NCI-H2081 treated with DMSO at 0.1 percent for 48 hours (cell line): ENCODE measurements at places on chromosomes 11 and 22.

- no peak for DNase-seq
Observed at GRCh38 chr11:44718612-44719390, 8.0 kb upstream of the TSPAN18 start.

DNA sequence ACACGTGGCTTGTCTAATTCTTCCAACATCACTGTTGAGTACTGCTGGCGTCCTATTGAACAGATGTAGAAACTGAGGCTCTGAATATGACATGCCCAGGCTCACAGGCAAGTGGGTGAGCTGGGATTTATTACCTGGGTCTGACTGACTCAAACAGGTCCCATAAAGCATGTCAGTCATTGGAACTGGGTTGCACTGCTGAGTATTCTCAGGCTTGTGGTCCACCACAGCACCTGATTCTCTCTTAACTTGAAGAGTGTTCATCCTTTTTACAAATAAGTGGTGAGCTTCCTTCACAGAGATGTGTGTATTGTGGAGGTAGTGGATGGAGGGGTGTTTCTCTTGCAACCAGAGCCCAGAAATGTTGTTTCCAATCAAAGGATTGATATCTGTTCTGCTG, 44.5 kb downstream of the SC5D start:
- no peak for DNase-seq

- no peak for DNase-seq
Observed at GRCh38 chr11:8793114-8793777, 110.7 kb downstream of the RPL27A start.

DNA sequence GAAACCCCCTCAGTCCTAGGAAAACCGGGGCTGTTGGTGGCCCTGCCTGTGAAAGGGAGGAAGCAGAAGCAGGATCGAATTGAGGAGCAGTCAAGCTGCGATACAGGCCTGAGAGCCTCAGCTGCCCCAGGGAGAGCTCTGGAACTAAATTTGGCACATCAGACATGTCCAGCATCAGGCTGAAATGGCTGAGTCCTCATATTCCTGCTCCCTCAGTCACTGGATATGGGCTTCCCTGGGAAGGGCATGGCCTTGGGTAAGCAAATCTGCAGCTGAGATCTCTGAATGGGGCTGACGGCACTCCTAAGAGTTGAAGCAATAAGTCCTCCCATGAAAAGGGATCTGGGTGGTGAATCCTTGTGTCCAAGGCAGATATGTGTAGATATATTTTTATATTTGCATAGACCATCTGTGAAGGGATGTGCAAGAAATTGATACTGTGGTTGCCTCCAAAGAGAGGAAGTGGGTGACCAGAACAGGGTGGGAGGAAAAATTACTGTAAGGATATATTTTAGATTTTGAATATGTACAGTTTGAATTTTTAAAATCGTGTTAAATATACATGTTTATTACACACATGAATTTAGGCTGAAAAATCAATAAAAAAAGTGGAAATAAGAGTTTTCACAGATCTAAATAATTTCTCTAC, 45.5 kb downstream of the APIP start:
- no peak for DNase-seq

DNA sequence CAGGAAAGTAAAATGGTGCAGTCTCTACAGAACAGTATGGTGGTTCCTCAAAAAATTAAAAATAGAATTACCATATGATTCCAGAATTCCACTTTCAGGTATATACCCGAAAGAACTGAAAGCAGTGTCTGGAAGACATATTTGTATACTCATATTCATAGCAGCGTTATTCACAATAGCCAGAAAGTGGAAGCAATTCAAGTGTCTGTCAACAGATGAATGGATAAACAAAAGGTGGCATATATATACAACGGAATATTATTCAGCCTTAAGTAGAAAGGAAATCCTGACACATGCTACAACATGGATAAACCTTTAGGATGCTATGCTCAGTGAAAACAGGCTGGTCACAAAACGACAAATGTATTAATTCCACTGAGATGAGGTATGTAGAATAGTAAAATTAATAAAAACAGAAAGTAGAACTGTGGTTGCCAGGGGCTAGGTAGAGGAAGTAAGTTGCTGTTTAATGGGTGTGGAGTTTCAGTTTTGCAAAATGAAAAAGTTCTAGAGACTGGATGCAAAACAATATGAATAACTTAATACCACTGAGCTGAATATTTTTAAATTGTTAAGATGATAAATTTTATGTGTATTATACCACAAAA, 14.5 kb downstream of the SAA1 start:
- no peak for DNase-seq

GRCh38 chr11:111298413-111299100, at the start of gene POU2AF3:
Gene POU2AF3 (plus strand): TSS chr11:111298546. CDS start chr11:111298582, 36 bp downstream.
- no peak for DNase-seq

DNA sequence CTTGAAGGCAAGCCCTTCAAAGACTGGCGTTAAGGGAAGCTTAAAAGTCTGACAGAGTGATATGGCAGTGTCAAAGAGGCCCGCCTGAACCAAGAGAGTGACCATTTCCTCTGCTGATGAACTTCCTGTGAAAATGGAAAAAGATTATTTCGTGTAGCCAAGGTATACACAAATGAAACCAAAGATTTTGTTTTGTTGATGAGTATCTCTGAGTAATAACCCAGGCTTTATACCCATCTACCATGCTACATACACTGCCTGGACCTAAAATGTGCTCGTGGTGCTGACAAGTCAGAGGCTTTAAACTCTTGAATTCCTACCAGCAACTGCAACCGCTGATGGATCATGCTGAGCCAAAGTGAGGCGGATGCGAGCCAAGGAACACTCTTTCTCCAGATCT, 21.0 kb upstream of the FNBP4 start:
- DNase-seq: no peak

DNA sequence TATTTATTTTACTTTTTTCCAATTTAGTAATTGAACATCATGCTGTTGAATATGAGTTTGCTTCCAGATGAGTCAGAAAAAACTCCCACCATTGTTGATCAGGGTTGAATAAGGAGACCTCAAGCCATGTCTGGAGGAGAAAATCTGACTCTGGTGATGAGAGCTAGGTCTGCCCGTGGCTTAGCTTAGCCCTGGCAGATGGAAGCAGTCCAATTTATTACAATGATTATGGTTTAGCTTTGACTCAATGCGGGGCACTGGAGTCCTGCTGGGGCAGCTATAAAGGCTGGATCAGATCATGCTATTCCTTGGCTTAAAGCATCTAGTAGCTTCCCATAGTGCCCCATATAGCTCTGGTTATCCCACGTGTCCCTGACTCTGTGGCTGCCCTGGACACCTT, 506.5 kb downstream of the MN1 start:
- no peak for DNase-seq

DNA sequence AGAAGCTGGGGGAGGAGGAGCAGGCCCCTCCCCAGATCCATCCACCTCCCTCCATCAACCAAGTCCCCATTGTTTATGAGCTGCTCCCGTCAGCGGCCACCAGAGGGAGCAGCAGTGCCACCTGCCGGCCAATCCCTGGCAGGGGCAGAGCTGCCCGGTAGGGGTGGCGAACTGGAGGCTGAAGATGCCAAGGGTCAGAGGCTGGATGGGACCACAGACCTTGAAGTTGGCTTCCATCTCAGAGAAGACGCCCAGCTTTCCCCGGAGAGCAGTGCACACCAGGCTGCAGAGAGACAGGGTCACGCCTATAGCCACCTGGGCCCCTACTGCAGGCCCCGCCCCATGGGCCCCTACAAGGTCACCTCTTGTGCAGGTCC, 3.6 kb downstream of the FIBP start:
- no peak for DNase-seq

DNA sequence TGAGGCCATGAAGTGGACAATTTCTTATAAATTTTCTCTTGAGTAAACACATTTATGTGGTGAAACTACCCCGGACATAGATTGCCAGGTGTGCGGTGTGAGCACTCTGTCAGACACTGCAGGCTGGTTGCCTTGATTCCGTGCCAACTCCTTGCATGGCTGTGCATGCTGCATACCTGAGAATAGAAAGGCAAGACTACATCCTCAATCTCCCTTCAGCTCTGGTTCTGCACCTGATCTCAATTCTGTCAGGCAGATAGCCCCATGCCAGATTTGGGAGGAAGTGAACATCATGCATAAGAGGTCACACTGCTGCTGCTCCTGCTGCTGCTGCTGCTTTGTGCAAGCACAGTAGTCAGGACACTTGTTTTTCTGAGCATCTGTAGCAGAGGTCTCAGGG, 42.5 kb upstream of the DEUP1 start:
- no peak for DNase-seq

DNA sequence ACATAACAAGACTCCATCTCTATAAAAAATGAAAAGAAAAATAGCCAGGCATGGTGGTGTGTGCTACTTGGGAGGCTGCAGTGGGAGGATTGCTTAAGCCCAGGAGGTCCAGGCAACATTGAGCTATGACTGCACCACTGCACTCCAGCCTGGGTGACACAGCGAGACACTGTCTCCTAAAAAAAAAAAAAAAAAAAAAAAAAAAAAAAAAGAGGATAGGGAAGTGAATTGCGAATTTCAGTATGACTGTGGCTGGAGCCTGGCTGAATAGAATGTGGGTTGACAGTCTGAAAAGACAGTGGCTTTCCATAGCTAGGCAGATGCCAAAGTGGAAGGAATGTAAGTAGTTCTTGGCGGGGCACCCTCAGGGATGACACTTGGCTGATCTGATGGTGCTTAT, 6.4 kb upstream of the LDHAL6A start:
- no peak for DNase-seq

DNA sequence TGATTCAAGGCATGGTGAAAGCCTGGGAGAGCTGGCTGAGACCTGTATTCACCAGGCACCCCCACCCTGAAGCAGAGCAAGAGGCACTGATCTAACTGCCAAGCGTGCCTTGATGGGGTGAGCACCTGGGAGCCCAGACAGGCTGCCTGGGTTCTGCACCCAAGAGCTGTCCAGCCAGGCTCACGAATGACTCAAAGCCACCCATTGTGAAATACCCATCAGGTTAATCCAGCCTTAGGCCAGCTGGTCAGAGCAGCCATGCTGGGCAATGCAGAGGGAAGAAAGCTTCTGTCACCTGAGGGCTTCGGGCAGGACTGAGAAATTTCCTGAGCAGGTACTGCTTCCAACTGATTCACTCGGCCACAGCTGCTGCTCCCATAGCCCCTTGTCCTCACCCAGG, 22.1 kb downstream of the THOC5 start:
- DNase-seq: no peak

DNA sequence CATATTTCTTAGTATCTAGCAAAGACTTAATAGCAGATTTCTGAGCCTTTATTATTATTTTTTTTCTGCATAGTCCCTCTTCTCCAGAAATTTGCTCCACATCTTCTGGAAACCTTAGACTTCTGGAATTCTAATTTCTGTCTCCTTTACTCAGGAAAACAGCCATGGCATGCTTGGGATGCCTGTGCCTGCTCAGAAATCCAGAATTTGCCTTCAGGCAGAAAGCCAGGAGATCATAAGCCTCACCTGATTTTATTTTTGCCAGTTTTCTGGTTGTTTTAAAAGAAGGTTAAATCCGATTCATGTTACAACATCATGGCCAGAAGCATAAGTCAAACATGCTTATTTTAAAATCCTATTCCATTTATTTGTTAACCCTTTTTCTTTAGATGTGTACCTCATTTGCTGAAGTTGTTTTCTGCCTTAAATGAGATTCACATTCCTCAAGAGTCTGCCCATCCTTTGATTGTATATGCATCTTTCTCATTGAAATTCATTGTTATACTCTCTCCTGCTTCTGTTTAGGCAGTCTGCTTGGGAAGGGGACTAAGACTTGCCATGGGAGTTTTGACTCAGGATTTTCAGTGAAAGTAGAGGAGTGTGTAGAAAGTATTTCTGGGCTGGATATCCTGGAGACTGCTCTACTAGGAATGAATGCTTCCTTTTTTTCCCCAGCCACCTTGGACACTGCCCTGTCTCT, 37.1 kb downstream of the SIK2 start:
- DNase-seq: no peak

GRCh38 chr11:35005141-35005780, 88.8 kb downstream of the PDHX start:
- DNase-seq: no peak

- no peak for DNase-seq
Observed at GRCh38 chr11:114606003-114606801, 10.6 kb upstream of the NXPE4 start.

DNA sequence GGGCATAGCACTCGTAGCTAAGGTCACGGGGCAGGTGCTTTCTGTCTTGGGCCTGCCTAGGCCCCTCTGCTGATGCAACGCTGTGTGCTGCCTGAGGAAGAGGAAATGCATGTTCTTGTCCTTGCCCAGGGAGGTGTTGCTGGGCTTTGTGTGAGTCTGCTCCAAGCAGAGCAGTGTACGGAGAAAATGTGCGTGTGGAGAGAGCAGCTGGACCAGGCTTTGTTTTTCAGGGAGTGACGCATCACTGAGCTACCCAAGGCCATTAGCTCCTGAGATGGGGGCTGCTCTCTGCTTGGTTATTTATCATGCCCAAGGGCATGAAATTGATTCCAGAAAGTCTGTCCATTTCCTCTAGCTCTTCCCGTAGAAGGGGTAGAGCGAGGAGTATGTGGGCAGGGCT, 82.9 kb upstream of the THY1 start:
- DNase-seq: no peak

- no peak for DNase-seq
Observed at GRCh38 chr11:56917708-56918400, 70.9 kb upstream of the OR5AK2 start.

GRCh38 chr22:35299217-35299672, 449 bp upstream of the TOM1 start:
- no peak for DNase-seq

GRCh38 chr11:61042961-61043540, 59.2 kb upstream of the CD5 start:
- peak; percentile 56 for DNase-seq

- DNase-seq: no peak
Observed at GRCh38 chr11:123505546-123506299, 75.7 kb downstream of the GRAMD1B start.

DNA sequence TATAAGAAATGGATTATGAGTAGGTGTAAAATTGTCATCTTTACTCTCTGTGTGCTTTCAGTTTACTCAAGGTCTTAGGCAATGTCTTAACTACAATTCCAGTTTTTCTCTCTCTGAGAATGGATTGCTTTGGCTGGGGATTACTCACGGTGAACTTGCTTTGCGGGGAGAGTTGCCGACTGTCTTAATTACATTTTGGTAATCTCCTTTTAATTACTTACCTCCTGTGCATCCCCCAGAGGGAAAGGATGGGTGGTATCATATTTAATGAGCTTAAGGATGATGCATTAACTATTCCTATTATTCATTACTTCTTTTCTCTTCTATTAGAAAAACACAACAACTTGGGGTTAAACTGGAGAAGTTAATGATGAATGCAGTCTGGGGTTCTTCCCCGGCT, 159.4 kb downstream of the MPPED1 start:
- DNase-seq: no peak

DNA sequence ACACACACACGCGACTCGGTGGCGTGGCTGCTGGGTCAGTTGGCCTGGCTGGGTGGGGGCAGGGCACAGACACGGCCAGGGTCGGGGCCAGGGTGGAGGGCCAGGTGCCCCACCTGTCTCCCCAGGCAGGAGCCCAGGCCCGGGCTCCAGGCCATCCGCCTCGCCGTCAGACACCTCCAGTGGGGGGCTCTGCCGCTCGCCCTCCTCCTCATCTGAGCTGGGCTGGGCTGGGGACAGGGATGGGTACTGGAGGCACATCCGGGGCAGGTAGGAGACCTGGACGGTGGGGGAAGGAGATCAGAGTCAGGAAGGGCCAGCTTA, 6.2 kb upstream of the MYBPC3 start:
- DNase-seq: no peak

GRCh38 chr22:23553438-23553837, 26.7 kb downstream of the IGLL1 start:
- DNase-seq: no peak

GRCh38 chr11:70422692-70423522, 24.6 kb downstream of the CTTN start:
- DNase-seq: no peak
